Activated T-helper 1 cell treated with Interleukin-2 at 50 U/mL for 16 hours (primary cell): ENCODE measurements at places on chromosomes 4 and X.

DNA sequence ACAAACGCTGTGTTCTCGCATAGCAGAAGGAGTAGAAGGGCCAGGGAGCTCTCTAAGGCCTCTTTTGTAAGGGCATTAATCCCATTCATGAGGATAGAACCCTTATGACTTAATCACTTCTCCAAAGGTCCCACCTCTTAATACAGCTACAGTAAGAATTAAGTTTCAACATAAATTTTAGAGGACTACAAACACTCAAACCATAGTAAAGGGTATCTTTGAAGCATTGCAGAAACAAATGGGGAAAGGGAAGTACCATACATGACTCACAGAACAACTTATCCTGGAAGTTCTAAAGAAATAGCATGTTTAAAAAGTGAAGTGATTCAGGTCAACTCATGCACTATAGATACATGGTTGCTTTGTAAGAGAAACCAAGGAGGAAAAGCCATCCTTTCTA is 680.8 kb downstream of the RPA4 start:
- no peak for DNase-seq

DNA sequence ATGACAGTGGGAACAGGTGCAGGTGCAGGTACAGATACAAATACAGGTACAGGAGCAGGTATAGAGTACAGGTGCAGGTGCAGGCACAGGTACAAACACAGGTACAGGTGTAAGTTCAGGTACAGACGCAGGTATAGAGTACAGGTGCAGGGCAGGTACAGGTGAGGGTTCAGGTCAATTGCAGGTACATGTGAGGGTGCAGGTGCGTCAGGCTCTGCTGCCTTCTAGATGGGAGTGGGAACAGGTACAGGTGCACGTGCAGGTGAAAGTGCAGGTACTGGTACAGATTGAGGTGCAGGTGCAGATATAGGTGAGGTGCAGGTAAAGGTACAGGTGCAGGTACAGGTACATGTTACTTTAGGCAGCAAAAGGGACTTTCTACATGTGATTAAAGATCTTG is 85.7 kb downstream of the CRLF2 start:
- no peak for DNase-seq

- no peak for DNase-seq
These were observed 98.8 kb downstream of the CASK start for GRCh38 chrX:41824551-41824950.

GRCh38 chr4:73725985-73726384 is 14.4 kb upstream of the CXCL8 start:
- no peak for DNase-seq

GRCh38 chr4:13368217-13368616 is 115.9 kb downstream of the RAB28 start:
- DNase-seq, result no peak

- no peak for DNase-seq
These were observed 90.0 kb downstream of the SORBS2 start for GRCh38 chr4:185722029-185722316.

DNA sequence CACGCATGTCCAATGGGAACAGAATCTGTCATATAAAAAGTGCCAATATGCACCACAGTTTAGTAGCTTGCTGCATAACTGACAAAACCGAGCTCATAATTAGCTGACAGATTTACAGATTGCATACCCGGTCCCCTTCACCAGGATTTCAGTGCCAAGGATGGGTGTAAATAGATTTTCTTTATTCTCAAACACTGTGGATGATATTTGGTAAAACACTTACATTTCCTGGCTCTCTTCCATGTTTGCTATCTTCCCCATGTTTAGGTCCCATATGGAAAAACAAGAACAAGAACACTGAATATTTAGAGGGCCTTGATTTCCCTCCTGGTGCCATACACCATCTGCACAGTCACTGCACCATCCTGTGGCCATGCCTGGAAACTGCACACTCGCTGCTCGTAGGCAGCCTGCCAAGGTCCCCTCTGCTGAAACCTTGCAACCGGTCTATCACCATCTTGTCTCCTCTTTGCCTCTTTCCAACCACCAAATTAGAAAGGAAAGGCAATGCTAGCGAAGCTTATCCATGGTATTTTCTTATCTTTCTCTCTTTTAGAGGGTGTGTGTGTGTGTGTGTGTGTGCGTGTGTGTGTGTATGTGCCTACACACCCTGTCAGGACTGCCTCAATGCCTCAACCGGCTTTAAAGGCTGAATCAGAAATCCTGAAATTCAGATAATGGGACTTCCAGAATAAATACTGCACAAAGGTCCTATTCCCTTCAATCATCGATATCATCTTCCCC is 124.2 kb upstream of the MBNL3 start:
- peak; percentile 10 for DNase-seq

GRCh38 chr4:159366966-159367780 is 264.3 kb downstream of the RAPGEF2 start:
- DNase-seq, result no peak

DNA sequence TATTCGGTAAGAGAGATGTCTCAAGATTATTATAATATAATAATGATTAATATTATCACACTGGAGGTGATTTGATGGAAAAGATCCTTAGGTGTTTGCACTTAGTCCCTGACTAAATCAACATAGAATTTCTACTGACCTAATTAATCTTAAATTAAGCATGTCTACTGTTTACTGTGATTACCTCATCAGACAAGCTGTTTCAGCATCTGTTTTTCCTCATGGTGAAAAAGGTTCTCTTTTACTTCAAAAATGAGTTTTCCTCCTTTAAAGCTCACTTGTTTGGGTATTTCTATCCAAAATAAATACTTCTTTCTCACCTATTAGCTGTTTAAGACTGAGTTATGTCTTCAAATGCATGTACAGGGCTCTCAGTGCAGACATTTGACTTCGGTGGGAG is 407.8 kb downstream of the NKX6-1 start:
- DNase-seq, result no peak

DNA sequence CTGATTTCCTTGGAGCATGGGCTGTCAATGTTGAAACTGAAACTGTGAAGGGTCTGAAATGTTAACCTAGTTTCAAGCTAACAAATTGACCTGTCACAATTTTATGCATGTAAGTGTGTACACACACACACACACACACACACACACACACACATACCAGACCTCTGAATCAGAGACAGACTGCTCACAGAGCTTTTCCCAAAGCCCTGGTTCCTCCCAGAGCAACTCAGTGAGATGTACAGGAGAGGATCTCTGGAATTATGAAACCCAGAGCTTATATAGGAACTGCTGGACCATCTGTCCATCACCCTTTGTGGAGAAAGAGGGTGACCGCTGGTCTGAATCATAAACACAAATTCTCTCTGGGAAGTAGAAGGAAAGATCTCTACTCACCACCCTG is 228.1 kb upstream of the PRPS2 start:
- DNase-seq, result no peak

DNA sequence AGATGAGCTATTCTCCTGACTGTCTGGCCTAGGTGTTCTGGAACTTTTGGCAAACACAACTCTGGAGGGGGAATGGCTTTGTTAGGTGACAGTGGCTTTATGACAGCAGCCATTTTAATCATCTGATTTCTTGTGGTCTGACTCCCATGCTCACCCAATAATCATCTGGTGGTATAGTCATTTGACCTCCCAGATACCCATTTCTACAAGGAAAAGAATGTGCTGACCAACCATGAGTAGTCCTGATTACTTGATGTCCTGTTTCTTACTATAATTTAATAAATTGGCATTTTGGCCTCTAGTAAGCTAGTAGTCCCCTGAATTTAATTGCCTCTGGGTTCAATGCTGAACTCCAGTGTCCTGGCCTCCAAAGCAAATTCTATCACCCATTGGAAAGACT is 109.9 kb upstream of the DUSP21 start:
- DNase-seq, result no peak

DNA sequence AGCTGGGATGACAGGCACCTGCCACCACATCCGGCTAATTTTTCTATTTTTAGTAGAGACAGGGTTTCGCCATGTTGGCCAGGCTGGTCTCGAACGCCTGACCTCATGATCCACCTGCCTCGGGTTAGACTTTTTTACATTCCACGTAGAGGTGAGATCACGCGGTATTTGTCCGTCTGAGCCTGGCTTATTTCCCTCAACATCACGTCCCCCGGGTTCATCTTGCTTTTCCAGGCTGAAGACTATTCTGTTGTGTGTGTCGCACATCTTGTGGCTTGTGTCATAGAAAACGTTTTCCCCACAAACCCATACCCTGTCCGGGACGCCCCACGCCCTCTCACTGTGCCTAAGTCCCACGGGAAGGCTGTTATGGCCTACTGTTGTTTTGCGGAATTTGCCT is 185.3 kb downstream of the CRLF2 start:
- no peak for DNase-seq

DNA sequence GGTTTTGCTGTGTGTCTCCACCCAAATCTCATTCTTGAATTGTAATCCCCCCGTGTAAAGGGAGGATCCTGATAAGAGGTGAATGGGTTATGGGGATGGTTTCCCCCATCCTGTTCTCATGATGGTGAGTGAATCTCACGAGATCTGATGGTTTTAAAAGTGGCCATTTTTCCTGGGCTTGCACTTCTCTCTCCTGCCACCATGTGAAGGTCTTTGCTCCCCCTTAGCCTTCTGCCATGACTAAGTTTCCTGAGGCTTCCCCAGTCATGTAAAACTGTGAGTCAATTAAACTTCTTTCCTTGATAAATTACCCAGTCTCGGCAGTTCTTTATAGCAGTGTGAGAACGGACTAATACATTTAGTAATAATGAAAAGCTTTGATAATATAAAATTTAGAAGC is 46.9 kb downstream of the ANTXR2 start:
- no peak for DNase-seq

- DNase-seq, result no peak
These were observed 73.3 kb downstream of the MANBA start for GRCh38 chr4:102687373-102687981.

DNA sequence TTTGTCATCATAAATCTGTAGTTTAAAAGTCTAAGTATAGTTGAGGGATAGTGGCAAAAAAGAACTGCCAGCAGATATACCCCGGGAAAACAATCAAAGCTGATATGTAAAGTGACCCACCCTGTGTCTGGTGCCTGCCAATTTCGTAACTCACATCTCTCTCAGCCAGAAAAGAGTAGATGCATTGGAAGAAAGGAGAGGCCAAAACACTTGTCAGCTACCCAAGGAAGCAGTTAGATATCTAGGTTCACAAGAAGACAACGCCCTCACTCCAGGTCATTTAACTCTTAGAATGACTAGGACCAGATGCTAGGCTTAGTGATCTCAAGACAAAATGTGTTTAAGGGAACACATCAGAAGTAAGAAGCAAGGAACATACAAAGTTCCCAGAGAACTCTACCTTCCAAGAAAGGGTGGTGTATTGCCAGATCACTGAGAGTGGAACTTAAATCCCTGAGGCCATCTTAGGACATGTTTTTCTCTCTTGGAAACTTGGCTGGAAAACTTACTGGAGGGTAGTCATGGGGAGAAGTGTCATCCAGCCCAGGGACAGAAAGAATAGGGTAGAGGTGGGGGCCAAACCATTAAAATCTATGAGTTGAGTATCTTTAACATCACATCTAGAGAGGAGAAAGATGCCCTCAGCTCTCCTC is 125.9 kb downstream of the SHISA3 start:
- no peak for DNase-seq

- no peak for DNase-seq
These were observed 98.3 kb downstream of the HMX1 start for GRCh38 chr4:8773124-8773931.

GRCh38 chr4:87962398-87963146 is 12.9 kb upstream of the SPP1 start:
- DNase-seq, result no peak

DNA sequence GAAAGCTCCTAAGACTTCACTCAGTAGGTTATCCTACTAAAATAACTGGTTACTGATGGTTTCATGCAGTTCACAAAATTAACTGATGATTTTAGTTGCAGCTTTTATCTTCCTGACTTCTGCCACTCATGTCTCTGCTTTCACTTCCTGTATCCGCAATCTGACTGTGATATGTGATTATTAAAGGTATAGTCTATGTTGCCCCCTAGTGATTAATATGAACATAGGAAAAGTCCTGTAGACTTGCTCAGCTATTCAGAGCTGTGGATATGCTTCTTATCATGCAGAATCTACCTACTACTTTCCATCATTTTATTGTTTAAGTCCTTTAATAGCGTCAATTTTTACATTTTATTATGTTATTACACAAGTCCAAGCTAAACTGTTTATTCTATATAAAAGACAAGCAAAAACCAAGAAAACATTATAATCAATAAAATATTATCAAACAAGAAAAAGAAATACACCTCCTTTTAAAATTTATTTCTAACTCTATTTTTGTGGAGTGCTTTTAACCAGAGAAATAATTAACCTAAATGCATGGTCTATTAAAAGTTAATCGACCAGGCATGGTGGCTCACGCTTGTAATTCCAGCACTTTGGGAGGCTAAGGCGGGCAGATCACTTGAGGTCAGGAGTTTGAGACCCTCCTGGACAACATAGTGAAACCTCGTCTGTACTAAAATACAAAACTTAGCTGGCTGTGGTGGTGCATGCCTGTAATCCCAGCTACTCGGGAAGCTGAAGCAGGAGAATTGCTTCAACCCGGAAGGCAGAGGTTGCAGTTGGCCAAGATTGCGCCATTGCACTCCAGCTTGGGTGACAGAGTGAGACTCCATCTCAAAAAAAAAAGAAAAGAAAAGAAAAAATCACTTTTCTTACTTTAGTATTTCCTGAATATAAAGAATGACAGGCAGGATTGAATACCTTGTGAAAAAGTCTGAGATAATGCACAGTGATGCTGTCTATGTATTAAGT is 40.4 kb upstream of the TLR2 start:
- DNase-seq, result no peak

DNA sequence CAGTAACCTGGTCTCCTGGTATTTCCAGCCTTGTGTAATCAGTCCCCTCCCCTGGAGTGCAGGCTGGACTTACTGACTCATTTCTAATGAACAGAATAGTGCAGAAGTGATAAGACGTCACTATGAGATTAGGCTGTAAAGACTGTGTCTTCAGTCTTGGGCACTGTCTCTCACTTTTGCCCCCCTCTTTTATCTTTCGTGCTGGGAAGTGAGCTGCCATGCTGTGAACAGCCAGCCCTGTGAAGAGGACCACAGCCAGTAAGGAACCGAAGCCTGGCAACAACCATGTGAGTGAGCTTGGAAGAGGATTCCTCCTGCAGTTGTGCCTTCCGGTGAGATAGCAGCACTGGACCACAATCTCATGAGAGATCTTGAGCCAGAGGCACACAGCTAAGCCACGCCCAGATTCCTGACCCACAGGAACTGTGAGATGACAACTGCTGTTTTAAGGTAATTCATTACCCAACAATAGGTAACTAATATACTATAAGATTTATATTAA is 67.5 kb upstream of the GPR34 start:
- DNase-seq, result no peak

DNA sequence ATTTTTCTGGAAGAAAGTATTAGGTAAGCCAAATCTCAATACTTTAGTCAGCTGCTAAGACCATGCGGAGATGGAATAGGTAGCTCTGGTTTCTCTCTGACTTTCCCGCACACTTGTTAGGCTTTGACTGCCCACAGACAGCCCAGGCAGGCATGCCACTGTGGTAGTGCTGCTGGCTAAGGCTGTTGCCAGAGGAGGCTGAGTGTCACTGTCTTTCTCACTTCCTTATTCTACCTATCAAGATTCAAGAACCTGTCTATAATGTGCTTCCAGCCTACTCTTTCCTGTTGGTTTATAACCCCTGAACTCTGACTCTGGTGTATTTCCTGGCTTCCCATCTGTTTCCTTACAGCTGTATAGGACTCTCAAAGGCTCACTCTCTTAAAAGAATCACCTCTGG is 81.8 kb upstream of the TRPC5 start:
- no peak for DNase-seq

GRCh38 chrX:17759990-17760389 is 22.7 kb downstream of the SCML1 start:
- DNase-seq, result no peak
